ENCODE measurements at places on chromosomes 11 and 22.

GRCh38 chr11:38867338-38867737, 2269.3 kb upstream of the RAG2 start:
- H3K4me3 ChIP-seq, result no peak overlapping the region
- no peak overlapping the region for H3K27ac ChIP-seq
- no peaks in the 10 kb centered on the region for H3K36me3 ChIP-seq

DNA sequence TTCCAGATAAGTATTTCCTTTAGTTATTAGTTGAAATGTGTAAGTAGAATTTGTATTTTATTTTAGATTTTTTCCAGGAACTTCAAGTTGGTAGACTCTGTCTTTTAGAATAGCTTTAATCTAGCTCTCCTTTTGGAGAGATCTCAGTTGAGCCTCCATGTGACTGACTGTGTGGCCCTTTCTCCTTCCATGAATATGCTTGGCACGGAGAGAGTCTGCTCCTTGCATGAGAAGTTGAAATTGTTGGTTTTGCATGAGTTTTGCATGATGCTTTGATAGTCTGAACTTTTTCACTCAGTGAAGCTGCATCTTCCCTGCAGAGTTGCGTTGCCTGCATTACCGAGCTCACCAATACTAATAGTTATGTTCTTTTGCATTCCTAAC, 32.8 kb upstream of the CTTN start:
- H3K27me3 ChIP-seq, result no peaks in the 10 kb centered on the region
- H3K4me3 ChIP-seq, result peak overlapping the region; percentile 11
- H3K4me1 ChIP-seq, result peaks cover 11% of the 10 kb centered on the region
- H3K36me3 ChIP-seq, result peaks cover 8% of the 10 kb centered on the region
- no peak for DNase-seq

GRCh38 chr11:9594267-9595046, 21.0 kb downstream of the WEE1 start:
- no peaks in the 10 kb centered on the region for H3K27me3 ChIP-seq
- H3K36me3 ChIP-seq, result no peaks in the 10 kb centered on the region

DNA sequence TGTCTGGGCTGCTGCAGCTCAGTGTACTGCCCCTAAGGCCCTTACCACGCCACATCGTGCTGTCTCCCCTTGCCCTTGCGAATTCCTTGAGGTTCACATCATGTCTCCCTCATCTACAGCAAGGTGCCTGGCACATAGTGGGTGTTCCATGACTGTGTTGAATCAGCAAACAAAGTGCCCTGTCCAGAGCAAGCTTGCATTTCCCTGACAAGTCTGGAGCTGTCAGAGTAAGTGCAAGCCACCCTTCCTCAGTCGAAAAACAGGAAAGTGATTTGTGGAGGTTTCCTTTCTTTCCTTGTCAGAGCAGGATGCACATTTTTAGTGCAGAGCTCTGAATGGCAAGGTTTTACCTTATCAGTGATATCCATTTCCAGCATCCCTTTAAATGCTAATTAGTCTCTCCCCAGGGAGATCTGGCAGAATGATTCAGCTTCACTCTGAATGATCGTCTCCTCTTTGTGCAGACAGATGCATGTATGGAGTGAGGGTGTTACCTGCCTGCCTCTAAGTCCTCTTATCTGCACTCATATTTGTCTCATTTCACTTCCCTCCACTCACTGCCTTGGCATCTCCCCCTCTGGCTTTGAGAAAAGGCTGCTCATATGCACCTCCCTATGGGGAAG, 331.2 kb downstream of the TMEM135 start:
- H3K4me1 ChIP-seq, result no peaks in the 10 kb centered on the region
- H3K36me3 ChIP-seq, result no peaks in the 10 kb centered on the region
- DNase-seq, result no peak
- H3K27ac ChIP-seq, result no peak overlapping the region
- no peak overlapping the region for H3K4me3 ChIP-seq

GRCh38 chr11:133386852-133387251, 145.4 kb downstream of the OPCML start:
- H3K4me3 ChIP-seq, result no peak overlapping the region
- H3K4me1 ChIP-seq, result no peaks in the 10 kb centered on the region
- H3K27ac ChIP-seq, result no peak overlapping the region
- H3K27me3 ChIP-seq, result no peaks in the 10 kb centered on the region

- no peak overlapping the region for H3K4me3 ChIP-seq
- no peak overlapping the region for H3K27ac ChIP-seq
- DNase-seq, result no peak
- H3K36me3 ChIP-seq, result no peaks in the 10 kb centered on the region
- no peaks in the 10 kb centered on the region for H3K4me1 ChIP-seq
Observed at GRCh38 chr11:23509023-23509422, 648.7 kb upstream of the CCDC179 start.

DNA sequence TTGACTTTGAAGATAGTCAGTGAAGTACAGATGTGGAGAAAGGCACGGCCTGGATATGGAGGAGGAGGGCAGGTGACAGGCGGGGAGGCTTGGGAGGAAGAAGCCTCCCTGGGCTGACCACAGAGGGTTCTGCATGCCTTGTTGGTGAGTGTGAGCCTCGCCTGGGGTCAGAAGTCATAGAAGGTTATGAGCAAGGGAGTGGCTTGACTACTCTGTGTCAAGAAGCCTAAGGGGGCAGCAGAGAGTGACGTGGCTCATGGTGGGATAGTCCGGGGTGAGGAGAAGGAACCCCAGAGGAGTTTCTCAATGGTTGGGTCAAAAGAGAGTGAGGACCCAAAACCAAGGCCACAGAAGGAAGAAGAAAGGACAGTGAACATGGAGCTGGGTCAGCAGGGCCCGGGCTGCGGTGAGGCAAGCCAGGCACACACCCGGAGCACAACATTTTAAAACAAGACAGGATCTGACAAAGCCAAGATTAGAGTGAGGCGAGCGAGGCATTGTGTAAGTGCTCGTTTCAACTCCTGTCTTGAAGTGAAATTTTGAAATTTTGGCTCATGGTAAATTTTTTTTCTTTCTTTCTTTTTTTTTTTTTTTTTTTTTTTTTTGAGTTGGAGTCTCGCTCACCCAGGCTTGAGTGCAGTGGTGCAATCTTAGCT, 31.9 kb downstream of the PDGFB start:
- no peaks in the 10 kb centered on the region for H3K4me1 ChIP-seq
- H3K4me3 ChIP-seq, result no peak overlapping the region
- H3K36me3 ChIP-seq, result no peaks in the 10 kb centered on the region
- no peaks in the 10 kb centered on the region for H3K27me3 ChIP-seq
- DNase-seq, result no peak

DNA sequence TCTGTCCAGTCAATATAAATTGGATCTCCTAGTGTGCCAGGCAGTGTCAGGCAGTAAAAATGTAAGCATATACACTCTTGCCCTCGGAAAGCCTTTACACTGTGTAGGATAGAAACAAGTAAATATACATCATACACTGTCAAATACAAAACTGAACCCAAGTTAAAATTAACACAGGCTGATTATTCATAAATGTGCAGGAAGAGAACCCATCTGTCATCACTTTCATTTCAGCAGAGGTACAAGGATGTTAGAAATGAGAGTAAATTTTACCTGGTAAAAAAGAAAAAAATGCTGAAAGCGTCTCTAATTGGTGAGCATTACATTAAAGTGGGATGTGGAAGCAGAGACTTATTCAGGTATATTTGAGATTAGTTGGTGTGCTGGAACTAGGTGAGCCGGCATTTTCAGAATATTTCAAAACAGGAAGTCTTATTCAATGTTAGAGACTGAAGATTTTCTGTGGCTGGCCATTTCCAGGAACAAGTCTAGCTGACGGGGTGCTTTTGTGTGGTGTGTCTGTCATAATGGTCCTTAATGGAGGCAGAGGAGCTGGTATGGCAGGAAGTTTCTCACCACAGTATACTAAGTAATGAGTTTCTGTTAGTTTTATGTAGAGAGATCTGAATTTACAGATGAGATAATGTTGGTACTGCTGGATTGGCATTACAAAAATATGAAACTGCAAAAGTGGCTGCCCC, 192.6 kb downstream of the CASP12 start:
- H3K4me1 ChIP-seq, result peaks cover 22% of the 10 kb centered on the region
- peak overlapping the region; percentile 66 for H3K27ac ChIP-seq
- DNase-seq, result peak; percentile 63
- H3K4me3 ChIP-seq, result peak overlapping the region; percentile 20
- no peaks in the 10 kb centered on the region for H3K27me3 ChIP-seq

GRCh38 chr22:25413620-25414019, 150.9 kb upstream of the GRK3 start:
- H3K4me1 ChIP-seq, result no peaks in the 10 kb centered on the region
- DNase-seq, result no peak
- no peaks in the 10 kb centered on the region for H3K27me3 ChIP-seq
- no peak overlapping the region for H3K27ac ChIP-seq

GRCh38 chr11:83285151-83285770, 906 bp downstream of the CCDC90B start:
- H3K36me3 ChIP-seq, result no peaks in the 10 kb centered on the region
- no peak for DNase-seq
- H3K4me3 ChIP-seq, result peak overlapping the region; percentile 95
- H3K27ac ChIP-seq, result peak overlapping the region; percentile 97

DNA sequence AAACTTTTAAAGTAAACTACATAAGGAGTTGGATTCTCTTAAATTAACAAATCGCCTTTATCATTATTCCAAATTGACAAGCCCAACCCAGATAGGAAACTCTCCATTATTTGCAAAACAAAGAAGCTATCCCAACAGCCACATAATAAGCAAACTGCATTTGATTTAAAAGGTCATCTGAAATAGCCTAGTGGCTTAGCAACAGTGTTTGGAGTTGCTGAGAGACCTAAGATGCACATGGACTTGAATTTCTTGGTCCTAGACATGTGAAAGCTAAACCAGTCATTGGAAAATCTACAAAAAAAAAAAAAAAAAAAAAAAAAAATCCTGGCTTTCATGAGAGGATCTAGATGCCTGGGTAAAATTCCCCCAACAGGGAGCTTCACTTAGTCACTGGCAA, 69.5 kb downstream of the PRCP start:
- H3K4me3 ChIP-seq, result no peak overlapping the region
- H3K27ac ChIP-seq, result no peak overlapping the region
- no peaks in the 10 kb centered on the region for H3K27me3 ChIP-seq
- H3K4me1 ChIP-seq, result no peaks in the 10 kb centered on the region

- H3K36me3 ChIP-seq, result no peaks in the 10 kb centered on the region
- no peaks in the 10 kb centered on the region for H3K4me1 ChIP-seq
- no peak overlapping the region for H3K27ac ChIP-seq
- DNase-seq, result no peak
Observed at GRCh38 chr11:113090716-113091480, 129.7 kb downstream of the NCAM1 start.

- H3K27me3 ChIP-seq, result no peaks in the 10 kb centered on the region
- H3K36me3 ChIP-seq, result no peaks in the 10 kb centered on the region
- no peak overlapping the region for H3K4me3 ChIP-seq
- DNase-seq, result peak; percentile 27
- H3K4me1 ChIP-seq, result peaks cover 33% of the 10 kb centered on the region
Observed at GRCh38 chr11:128848815-128849455, 18.2 kb downstream of the KCNJ1 start.

DNA sequence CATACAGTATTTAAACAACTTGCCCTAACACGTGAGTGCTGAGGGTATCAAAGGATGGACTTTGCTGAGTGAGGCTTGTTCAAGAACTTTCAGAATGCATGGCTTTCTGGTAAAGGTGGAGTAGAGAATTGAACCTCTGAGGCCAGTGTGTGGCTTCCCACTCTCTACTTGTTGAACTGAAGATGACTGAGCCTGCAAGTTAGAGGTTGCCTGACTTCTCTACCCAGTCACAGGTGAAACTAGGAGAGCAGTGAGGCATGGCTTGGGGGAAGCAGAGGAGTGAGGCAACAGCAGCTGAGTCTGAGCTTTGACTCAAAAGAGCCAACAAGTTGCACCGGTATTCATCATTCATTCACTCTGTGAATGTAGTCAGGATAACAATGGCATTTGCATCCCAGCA, 256.4 kb upstream of the SESN3 start:
- DNase-seq, result no peak
- no peaks in the 10 kb centered on the region for H3K4me1 ChIP-seq
- H3K36me3 ChIP-seq, result no peaks in the 10 kb centered on the region
- no peak overlapping the region for H3K27ac ChIP-seq

Data from effector memory CD4-positive, alpha-beta T cell (primary cell).